ENCODE measurements at places on chromosomes 12 and 14.
A peak's percentile ranks its signal among the peaks of the same experiment; 100 is the strongest.

- DNase-seq = no peak
Measured at GRCh38 chr12:24797901-24798300, 151.0 kb downstream of the BCAT1 start.

DNA sequence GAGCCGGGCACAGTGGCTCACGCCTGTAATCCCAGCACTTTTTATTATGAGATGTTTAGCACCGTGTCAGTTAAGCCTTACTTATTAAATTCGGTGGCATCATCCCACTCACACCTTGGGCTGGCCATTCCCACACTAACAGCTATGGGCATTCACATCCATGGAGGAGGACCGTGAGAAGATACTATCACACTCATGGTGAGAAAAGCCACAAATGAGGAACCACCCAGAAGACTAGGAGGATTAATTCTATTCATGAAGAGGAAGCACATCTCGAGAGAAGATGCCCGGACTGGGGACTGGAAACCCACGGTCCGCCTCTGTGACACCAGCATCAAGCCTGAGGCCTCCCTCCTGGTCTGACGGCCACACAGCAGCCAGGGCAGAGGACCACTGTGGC lies 4.9 kb downstream of the CDC42BPB start:
- no peak for DNase-seq

GRCh38 chr12:46453428-46453827 lies 80.9 kb upstream of the SLC38A2 start:
- DNase-seq = no peak

GRCh38 chr12:44677724-44678123 lies 198.4 kb downstream of the NELL2 start:
- DNase-seq = no peak

DNA sequence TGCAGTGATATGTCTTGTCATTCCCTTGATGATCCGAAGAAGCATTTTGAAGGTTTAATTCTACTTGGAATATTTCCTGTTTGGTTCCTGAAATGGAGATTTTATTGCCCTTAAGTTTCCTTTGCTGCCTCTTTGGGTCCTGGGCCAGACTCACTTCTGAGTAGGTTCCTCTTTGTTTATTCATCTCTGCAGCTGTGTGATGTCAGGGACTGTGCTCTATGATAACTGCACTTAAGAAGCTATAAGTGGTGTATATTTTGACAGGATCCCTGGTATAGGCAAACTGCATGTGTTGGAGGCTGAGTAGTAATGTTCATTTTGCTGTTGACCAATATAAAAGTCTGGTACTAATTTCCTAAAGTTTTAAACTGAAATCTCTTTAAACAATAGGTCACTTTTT lies at the start of gene KLRC4:
KLRC4 (minus strand) TSS at position 366 of the 400 bp plus-strand sequence; CDS start at position 184, 182 bp downstream.
- DNase-seq = peak; percentile 19

GRCh38 chr12:70543444-70543843 lies 93.8 kb downstream of the PTPRB start:
- peak; percentile 100 for DNase-seq

GRCh38 chr12:14356147-14356546 lies 9.3 kb upstream of the ATF7IP start:
- no peak for DNase-seq

DNA sequence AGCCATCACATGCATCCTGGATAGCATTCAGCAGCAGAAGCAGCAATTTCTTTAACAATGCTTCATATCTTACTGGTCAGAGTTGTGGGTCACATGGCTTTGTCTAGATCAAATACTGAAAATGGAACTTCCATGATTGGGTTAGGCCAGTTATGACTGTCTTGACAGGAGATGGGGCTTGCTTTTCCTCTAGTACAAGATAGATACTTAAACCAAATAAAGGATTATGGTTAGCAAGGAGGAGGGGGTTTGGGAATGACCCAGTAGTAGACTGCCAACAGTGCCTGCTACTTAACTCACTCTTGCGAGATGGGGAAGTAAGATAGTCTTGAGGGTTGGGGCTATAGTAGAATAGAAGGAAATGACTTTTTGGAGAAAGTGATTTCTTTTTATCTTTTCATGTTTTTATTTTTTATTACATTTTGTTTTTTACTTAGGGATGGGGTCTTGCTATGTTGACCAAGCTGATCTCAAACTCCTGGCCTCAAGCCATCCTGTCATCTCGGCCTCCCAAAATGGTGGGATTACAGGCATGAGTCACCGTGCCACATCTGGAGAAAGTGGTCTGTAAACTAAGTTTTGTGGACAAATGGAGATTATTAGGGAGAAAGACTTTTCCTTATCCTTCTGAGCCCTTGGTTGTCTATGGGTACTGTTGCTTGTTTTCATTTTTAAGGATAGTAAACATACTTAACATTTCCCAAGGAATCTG lies 37.6 kb downstream of the WNK1 start:
- DNase-seq = no peak

- no peak for DNase-seq
Measured at GRCh38 chr14:73140811-73141323, 4.6 kb downstream of the PSEN1 start.

DNA sequence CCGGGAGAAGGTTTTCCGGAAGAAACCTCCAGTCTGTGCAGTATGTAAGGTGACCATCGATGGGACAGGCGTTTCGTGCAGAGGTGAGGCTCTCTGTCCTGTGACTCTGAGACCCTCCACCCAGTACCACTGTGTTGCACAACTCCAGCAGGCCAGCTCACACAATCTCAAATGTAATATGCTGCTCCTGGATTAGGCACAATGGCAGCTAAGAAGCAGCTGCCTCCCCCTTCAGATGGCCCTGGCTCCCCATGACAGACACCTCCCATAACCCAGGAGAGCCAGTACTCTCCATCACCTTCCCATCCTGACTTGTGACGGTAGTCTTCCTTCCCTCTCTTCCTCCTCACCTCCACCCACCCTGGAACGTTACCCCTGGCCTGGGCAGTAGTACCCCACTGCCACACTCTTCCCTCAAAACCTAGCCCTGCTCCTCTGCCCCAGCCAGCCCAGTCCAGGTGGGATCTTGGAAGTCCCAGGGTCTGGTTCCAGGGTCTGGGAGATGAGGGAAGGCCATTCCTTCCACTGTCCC lies 2.1 kb downstream of the TNS2 start:
- DNase-seq = no peak

DNA sequence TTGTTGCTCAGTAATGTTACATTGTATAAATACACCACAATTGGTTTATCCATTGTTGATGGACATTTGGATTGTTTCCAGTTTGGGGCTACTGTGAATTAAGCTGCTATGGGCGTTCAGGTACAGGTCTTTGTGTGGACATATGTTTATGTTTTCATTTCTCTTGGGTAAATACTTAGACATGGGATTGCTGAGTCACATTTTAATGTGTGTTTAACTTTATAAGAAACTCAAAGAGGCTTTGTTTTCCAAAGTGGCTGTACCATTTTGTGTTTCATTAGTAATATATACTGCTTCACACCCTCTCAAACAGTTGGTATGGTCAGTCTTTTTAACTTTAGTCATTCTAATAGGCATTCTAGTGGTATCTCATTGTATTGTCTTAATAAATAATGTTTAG lies 225.0 kb downstream of the SPTSSA start:
- DNase-seq = no peak

- peak; percentile 72 for DNase-seq
Measured at GRCh38 chr14:68193970-68194681, 374.5 kb downstream of the RAD51B start.

- DNase-seq = no peak
Measured at GRCh38 chr14:85701763-85702162, 171.8 kb downstream of the FLRT2 start.

GRCh38 chr14:35403114-35403602 lies 1.4 kb downstream of the NFKBIA start:
- peak; percentile 66 for DNase-seq

DNA sequence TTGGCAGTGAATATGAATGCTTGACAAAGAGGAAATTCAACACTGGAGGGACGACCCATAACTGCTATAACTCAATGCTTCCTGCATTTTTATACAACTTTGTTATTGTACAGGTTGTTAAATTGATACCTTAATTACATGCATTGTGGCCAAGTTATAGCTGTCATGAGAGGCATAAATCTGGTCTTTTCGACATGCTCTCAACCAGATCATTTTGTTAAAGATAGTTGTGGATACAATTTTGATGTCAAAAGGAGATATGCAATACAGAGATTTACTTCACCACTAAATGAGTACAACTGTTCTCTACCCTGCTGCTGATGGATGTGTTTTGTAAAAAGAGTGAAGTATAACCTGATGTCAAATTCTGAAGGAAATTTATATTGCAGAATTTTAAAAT lies 946.0 kb downstream of the GALC start:
- no peak for DNase-seq

GRCh38 chr12:32566663-32567295 lies 112.3 kb upstream of the DNM1L start:
- no peak for DNase-seq

- DNase-seq = no peak
Measured at GRCh38 chr12:94839347-94839746, 164.2 kb downstream of the NDUFA12 start.

DNA sequence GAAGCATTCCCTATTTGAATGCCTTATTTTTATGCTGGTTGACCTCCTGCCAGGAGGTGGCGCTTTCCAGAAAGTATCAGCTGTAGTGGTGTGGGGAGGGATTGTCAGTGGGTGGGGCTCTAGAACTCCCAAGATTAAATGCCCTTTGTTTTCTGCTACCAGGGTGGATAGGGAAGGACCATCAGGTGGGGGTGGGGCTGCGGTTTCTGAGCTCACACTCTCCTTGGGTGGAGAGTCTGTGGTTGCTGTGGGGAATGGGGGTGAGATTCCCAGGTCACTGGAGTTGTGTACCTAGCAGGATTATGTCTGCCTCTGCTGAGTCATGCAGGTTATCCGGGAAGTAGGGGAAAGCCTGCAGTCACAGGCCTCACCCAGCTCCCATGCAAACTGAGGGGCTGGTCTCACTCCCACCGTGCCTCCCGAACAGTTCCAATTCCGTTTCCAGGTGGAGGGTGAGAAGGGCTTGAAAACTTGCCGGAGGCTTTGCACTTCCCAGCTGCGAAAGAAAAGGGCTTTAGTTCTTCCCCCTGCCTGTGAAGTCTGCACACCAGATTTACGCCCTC lies 68.3 kb downstream of the ALG10B start:
- DNase-seq = no peak

GRCh38 chr12:93060666-93061472 lies 131.8 kb upstream of the EEA1 start:
- DNase-seq = peak; percentile 59

GRCh38 chr12:131208425-131208824 lies 254.7 kb downstream of the ADGRD1 start:
- no peak for DNase-seq

DNA sequence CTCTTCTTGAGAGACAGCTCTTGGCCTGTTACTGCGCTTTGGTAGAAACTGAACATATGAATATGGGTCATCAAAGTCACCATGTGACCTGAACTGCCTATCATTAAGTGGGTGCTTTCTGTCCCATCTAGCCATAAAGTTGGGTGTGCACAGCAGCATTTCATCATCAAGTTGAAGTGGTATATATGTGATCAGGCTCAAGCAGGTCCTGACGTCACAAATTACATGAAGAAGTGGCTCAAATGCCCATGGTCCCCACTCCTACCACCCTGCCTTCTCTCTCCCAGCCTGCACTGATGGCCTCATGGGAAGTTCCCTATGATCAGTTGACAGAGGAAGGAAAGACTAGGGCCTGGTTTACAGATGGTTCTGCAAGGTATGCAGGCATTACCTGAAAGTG lies 308.8 kb upstream of the MGAT4C start:
- DNase-seq = no peak

- DNase-seq = peak; percentile 82
Measured at GRCh38 chr14:73833530-73834260, 17.9 kb upstream of the PTGR2 start.

DNA sequence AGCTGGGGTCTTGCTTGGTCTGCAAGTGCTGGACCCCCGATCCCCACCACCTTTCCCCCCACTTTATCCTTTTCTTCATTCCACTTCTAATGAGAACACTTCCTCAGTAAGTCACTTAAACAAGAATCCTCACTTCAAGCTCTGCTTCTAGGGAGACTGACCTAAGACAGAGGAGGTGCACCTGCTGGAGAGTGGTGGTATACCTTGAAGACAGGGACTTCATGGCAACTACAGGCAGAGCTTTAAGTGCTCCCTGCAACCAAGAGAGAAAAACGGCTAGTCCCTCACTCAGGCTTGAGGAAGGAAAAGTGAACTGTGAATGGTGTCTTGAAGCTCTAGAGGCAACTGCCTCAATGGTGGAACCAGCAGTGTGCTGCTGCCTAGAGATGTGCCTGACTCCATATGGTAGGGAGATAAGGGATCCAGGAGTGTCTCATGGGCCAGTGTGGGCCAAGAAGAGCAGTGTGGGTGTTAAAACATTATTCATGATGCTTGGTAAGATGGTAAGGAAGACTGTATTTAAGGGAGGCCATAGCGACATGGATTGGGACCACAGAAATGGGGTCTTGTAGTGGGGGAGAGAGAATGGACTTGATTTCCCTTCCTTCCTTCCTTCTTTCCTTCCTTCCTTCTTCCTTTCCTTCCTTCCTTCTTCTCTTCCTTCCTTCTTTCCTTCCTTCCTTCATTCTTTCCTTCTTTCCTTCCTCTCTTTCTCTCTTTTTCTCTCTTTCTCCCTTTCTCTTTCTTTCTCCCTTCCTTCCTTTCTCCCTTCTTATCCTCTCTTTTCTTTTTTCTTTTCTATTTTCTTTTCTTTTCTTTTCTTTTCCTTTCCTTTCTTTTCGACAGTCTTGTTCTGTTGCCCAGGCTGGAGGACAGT lies 96.2 kb upstream of the NAP1L1 start:
- no peak for DNase-seq

DNA sequence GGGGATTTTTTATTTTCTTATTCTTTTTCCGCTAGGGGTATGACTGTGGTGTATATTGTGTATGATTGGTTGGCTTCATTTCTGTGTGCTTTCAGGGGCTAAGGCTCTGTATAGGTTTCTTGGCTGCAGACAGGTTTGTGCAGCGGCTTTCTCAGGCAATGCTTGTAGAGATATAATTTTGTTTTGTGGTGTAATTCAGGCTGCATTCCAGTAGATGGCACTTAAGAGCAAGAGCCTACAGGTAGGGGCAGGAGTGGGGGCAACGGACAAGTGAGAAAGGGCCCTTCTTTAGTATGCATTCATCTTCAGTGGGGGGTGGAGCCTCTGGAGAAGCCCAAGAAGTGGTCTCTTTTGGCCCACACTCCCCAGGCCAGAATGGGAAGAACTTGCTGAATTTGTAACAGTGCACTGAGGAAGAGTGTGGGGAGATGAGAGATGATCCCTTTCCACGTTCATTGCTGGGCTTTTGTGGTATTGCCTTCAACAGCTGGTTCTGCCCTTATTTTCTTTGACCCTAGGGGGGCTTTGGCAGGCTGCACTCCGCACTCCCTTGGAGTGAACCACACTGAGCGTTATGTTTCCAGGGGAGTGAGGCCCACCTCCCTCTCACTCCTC lies 78.6 kb downstream of the IFNG-AS1 start:
- DNase-seq = peak; percentile 1

DNA sequence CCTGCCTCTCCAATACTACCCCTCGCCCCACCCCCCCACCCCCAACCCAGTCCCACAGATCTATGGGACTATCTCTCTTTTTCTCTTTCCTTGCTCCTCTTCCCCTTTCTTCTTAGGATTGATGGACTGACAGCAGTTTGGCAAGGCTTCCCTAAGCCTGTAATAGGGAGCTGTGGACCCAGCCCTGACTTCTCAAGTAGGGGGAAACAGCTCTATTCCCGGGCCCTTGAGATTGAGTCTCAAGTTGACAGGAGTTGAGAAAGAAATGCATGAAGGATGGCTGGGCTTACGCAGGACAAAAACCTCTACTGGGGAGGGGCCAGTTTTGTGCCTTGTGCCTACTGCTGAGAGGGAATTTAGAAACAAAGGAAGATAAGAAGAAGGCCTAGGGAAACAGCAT lies 60.4 kb downstream of the SMUG1 start:
- DNase-seq = no peak

All from fibroblast of pulmonary artery (primary cell).